ENCODE measurements at places on chromosomes 5 and 9.

DNA sequence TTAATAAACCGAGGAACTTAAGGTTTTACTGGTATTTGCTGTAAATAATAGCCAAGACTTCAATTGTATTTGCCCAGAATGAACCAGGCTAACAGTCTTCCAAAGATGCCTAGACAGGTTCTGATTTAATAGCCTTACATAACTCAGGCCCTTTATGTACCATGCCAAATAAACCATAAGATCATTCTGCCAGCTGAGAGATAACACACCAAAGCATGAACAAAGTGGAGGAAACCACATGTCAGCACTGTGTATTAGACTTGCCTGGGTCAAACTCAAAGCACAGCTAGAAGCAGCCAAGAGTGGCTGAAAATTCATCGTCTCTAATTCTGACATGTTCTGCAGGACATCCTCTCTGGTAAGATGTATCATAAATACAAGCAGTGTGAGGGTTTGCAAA lies 319.3 kb upstream of the ZNF608 start:
- no peak for DNase-seq

DNA sequence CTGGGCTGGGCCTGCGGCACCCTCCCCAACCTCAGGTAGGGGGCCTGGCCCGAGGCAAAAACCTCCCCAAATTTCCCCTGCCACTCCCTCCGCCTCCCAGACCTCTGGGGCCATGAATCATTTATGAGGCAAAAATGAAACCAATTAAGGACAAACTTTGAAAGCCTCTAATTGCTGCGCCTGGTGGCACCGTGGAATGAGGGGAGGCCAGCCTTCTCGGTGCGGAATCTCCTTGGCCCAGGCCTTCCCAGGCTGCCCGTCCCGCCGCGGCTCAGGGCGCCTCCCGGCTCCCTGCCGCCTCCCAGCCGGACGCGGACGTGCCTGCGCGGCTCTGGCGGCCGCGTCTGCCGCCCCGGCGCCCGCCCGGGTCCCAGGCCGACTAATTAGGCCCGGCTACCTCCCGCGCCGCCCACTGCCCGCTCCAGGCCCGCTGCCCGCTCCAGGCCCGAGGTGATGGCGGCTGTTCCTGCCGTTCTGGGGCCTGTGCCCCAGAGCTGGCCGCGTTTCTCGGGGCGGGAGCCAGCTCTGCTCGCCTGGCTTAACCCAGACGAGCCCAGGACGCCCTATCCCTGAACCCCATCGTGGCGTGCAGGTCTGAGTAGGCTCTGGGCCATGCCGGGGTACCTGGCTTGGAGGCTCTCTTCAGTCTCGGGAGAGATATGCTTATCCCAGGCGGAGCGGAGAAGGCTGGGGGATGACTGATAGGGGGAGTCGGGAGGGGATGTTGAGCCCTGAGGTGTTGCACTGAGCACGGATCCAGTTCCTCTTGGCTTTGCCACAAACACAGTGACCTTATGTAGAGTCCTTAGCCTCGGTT lies 20.1 kb downstream of the CXXC5 start:
- peak; percentile 53 for DNase-seq

- no peak for DNase-seq
These were observed 203.2 kb upstream of the IRX1 start for GRCh38 chr5:3392306-3392939.

DNA sequence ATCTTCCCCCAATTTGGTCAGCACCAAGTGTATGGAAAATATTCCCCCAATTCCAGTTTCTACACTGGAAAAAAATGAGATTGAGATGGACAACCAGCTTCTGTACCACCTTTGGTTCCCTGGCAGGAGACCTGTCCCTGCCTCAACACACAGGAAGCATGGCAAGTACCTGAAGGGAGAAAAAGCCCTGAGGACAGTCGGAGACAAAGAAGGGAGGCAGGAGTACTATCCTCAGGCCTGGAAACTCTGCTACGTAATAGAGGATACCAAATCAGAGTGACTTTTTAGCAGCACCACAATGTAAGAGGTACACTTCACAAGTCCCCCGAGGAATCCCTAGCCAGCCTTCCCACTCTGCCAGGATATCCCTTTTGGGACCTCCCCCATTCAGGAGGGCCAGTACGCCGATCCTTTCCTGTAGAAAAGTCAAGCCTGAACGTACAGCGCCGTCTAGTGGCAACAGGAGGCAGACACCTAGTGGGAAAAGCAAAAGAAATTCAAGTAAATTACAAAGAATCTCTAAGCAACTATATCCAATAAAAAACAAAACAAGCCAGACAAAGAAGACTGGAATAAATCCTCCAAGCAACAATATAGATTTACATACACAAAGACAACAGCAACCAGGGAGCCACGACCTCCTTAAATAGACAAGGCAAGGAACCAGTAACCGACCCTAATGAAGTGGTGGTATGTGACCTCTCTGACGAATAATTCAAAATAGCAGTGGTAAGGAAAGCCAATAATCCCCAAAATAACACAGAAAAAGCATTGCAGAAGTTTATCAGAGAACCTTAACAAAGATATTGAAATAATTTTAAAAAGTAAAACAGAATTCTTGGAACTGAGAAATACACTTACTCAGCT lies 63.3 kb upstream of the SLCO6A1 start:
- peak; percentile 10 for DNase-seq

- no peak for DNase-seq
These were observed 235.5 kb downstream of the RFX3 start for GRCh38 chr9:3290231-3290840.

GRCh38 chr5:135497971-135498636 lies 37.7 kb downstream of the NEUROG1 start:
- DNase-seq, result no peak

DNA sequence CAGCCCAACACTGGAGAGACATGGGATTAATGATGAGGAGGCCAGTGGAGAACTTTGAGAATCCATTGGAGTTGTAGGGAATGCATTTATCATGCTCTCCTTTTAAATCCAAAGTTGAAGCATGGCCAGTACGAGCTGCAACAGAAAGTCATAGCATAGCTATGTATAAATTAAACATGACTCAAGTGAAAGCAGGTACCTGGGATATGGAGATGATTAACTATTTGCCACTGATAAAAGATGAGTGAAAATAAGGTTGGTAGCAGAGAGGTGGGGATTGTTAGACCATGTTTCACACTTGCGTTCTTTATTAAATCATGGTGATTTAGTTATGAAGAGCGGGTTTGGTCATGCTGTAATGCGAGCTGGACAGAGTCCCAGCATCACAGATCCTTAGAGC lies 189.6 kb downstream of the ARHGEF28 start:
- no peak for DNase-seq

DNA sequence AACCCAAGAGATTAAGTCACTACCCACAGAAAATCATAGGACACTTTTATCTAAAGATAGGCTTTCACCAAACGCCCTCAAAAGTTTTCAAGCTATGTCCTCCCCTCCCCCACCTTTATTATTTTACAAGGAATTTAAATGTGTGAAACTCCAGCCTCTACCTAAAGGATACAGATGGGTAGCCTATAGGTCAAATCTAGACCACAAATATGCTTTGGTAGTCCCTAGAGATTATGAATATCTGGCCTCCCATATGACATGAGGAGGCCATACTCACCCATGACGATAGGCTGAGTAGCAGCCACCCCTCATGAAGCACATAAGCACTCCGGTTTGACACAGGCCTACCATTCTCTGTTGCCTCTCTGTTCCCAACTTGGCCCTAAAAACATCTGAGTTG lies 11.9 kb downstream of the SIL1 start:
- no peak for DNase-seq

DNA sequence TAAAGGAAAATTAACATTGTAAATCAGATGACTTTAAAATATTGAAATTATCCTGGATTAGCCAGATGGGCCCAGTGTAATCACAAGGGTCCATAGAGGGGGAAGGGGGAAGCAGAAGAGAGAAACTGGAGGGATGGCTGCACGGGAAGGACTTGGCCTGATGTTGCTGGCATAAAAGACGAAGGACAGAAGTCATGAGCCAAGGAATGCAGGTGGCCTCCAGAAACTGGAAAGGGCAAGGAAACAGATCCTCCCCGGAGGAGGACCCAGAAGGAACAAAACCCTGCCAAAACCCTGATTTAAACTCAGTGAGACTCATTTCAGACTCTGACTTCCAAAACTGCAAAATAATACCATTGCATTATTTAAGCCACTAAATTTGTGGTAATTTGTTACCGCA lies 100.2 kb downstream of the ADAMTS2 start:
- no peak for DNase-seq

- peak; percentile 82 for DNase-seq
These were observed 43.4 kb downstream of the NXNL2 start for GRCh38 chr9:88578121-88579049.

DNA sequence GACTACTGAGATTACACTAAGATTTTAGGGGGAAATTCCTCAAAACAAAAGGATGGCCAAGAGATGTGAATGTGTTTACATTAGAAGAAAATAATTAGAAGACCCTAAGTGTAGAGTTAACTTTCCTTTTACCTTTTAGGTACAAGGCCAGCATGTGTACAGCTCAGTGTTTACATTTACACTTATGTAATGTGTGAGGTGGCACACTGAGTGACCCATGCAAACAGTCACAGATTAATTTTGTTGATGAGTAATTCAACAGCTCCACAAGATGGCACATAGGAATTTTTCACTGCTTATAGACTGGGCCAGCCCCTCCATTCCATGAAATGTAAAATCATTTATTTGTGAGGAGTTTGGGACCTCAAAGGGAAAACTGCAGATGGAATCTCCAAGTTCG lies 90.1 kb upstream of the SLC12A2 start:
- no peak for DNase-seq

GRCh38 chr5:142984011-142984410 lies 213.8 kb downstream of the ARHGAP26 start:
- no peak for DNase-seq

DNA sequence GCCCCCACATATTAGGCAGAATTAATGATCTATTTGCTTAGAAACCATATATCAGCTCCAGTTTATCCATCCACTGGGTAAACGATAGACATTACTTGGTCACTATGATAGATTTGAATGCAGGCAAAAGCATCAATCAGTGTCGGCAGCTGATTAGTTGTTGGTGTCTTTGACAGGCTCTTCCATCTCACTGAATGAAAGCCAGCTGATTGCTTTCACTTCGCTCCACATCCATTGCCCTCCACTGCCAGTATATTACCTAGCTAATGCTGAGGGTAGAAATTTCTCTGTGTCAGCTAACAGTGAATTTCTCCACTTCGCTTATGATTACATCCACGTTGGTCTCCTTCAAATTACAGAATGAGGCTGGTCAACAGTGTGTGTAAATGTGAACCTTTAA lies 821.3 kb upstream of the TYRP1 start:
- no peak for DNase-seq

- no peak for DNase-seq
These were observed 25.4 kb upstream of the NR3C1 start for GRCh38 chr5:143428738-143429420.

DNA sequence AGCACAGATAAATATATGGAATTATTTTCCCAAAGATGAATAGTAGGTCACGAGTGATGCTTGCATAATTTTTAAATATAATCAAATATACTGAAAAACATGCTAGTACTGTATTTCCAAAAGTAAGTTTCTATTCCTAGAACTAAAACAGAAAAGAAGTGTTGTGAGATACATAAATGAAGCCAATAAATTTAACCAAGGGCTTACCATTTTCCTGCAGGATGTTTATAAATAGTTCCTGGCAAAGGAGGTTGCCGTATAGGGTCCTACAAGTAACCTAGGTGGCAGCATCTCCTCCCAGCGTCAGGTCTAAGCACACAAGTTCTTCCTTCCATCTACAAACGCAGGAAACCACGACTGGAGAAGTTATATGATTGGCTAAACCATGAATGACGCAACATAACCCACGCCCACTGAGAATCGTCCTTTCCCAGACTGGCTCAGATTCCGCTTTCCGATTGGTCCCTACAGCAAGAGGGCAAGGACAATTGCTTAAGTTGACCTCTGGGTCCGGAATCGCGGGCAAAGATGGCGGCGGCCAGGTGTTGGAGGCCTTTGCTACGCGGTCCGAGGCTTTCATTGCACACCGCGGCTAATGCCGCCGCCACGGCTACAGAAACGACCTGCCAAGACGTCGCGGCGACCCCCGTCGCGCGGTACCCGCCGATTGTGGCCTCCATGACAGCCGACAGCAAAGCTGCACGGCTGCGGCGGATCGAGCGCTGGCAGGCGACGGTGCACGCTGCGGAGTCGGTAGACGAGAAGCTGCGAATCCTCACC lies at the start of gene MRPS30:
Gene MRPS30, plus strand, starts transcription at position 513 of the 780 bp plus-strand sequence. Its CDS starts 16 bp downstream, at position 529.
- DNase-seq, result peak; percentile 85

GRCh38 chr5:64744914-64745313 lies 23.6 kb downstream of the SREK1IP1 start:
- no peak for DNase-seq

- DNase-seq, result no peak
These were observed 268.0 kb downstream of the ADAMTSL1 start for GRCh38 chr9:18741945-18742344.

DNA sequence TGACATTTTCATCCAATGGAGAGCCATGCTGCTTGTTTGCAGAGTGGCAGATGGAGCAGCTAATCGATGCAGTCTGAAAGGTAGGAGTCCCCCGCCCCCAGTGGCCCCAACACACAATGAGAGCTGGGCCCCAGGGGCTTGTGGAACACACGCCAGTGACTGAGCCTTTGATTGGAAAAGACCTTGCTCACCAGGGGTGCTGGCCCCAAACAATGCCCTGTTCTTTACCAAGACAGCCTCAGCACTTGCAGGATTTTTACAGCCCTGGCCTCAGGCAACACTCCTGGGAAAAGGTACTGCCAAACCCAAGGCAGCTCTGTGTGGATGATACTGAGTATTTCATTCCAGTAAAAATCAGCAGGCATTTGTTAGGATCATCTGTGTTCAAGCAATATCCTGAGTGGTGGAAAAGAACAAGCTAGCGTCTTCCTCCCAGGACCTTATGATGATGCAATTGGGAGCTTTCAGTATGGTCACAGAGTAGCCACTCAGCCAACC lies 276.8 kb upstream of the CLINT1 start:
- no peak for DNase-seq

- no peak for DNase-seq
These were observed 166.6 kb downstream of the TSSK1B start for GRCh38 chr5:113268232-113268631.

DNA sequence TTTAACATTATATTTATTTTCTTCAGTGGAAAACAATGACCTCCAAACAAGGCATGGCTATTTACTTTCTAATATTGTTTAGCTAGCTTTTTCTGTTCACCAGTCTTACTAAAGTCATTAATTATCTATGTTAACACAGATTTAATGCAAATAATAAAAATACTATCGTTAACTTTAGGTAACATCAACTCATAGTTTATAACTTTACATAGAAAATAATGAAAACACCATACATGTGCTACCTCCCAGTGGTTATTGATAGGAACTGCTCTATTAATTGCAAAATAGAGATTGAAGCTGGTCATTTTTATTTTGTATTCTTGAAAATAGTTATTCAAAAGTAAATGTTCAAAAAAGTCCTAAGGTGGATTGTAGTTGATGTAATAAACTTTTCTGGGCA lies 78.3 kb upstream of the HCN1 start:
- no peak for DNase-seq

GRCh38 chr5:176870110-176870591 lies 29.0 kb downstream of the HK3 start:
- no peak for DNase-seq

- no peak for DNase-seq
These were observed 161.5 kb upstream of the PHYKPL start for GRCh38 chr5:178394074-178394473.

All from activated naive CD8-positive, alpha-beta T cell treated with anti-CD3 and anti-CD28 coated beads, Interleukin-2, amount 50 U/mL, for 24 hours (primary cell).